ENCODE measurements at places on chromosomes 5 and 9.

GRCh38 chr5:34722183-34722582, 66.1 kb downstream of the RAI14 start:
- peaks cover 3% of the 10 kb centered on the region for H3K4me1 ChIP-seq
- no peaks in the 10 kb centered on the region for H3K36me3 ChIP-seq
- H3K27ac ChIP-seq, result no peak overlapping the region
- DNase-seq, result no peak
- no peaks in the 10 kb centered on the region for H3K27me3 ChIP-seq

GRCh38 chr9:16029796-16030363, 477.0 kb downstream of the CCDC171 start:
- H3K27me3 ChIP-seq, result no peaks in the 10 kb centered on the region
- H3K36me3 ChIP-seq, result no peaks in the 10 kb centered on the region
- H3K4me3 ChIP-seq, result no peak overlapping the region
- H3K27ac ChIP-seq, result no peak overlapping the region
- DNase-seq, result no peak
- H3K4me1 ChIP-seq, result no peaks in the 10 kb centered on the region

DNA sequence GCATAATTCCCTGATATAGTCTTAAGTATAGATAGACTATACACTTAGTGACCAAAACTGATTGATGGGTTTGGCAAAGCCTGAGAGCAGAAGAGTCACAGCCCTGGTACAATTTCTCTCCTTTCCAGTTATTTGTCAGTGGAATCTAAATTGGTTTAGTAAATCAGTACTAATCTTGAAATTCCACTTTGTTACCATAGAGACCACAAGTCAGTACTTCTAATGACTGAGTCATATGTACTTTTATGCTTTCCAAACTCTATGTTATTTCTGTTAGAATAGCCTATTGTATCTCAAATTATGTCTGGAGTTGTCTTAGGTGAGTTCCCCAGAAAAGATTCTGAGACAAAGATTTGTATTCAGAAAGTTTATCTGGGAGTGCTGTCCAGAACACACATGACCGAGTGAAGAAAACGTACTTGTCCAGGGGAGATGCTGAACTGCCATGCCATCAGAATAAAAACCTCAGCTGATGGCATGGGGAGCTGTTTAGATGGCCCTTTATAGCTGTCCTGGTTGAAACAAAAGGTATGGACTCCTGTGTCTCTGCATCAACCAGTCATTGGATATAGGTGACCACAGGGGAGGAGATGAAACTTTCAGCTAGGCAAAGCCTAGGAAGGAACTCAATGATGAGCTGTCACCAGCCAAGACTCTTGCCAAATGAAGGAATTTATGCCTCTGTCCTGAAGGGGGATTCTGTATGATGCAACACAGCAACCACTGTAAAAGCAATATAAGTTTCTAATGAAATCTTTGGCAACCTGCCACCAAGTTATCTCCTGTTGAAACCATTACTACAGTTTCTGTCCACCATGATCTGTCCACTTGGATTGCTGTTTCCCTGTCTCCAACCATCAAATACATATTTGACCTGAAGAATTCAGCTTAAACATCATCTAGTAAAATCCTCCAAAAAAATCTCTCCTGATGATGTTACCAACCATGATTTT, 18.0 kb upstream of the SMC2 start:
- H3K4me3 ChIP-seq, result no peak overlapping the region
- no peak overlapping the region for H3K27ac ChIP-seq
- no peaks in the 10 kb centered on the region for H3K27me3 ChIP-seq

DNA sequence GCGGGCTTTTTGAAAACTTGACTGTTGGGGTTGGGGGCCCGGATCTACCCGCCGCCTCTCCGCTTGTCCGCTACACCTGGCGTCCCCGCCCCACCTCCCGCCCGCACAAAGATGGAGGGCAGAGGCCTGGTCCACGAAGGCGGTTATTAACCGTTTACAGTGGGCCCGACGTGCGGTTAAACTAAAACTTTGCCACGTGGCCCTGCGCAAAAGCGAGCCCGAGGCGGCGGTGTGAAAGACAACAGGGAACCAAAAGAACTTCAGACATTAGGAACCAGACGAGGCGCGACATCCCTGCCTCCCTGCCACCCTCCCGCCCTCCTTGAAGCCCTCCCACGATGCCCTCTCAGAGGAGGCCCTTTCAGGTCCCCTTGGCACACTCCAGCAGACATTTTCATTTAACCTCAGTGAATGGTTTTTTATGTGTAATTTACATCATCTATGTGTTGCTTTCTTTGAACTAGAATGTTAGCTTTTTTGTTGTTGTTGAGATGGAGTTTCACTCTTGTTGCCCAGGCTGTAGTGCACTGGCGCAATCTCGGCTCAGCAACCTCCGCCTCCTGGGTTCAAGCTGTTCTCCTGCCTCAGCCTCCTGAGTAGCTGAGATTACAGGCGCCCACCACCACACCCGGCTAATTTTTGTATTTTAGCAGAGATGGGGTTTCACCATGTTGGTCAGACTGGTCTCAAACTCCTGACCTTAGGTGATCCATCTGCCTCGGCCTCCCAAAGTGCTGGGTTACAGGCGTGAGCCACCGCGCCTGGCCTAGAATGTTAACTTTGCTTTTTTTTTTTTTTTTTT, 999 bp upstream of the HNRNPA0 start:
- H3K4me1 ChIP-seq, result peaks cover 14% of the 10 kb centered on the region
- H3K4me3 ChIP-seq, result peak overlapping the region; percentile 93
- DNase-seq, result no peak
- H3K27me3 ChIP-seq, result no peaks in the 10 kb centered on the region
- H3K27ac ChIP-seq, result peak overlapping the region; percentile 100

GRCh38 chr5:139806111-139806510, 10.5 kb downstream of the PSD2 start:
- no peaks in the 10 kb centered on the region for H3K36me3 ChIP-seq
- no peak for DNase-seq
- no peaks in the 10 kb centered on the region for H3K4me1 ChIP-seq

GRCh38 chr9:6590772-6591384, 54.7 kb downstream of the GLDC start:
- DNase-seq, result no peak
- H3K27ac ChIP-seq, result no peak overlapping the region
- no peak overlapping the region for H3K4me3 ChIP-seq
- no peaks in the 10 kb centered on the region for H3K27me3 ChIP-seq
- no peaks in the 10 kb centered on the region for H3K4me1 ChIP-seq
